ENCODE measurements at places on chromosomes 11 and 22.

GRCh38 chr11:69657456-69657910 lies 16.5 kb downstream of the CCND1 start:
- DNase-seq = no peak

DNA sequence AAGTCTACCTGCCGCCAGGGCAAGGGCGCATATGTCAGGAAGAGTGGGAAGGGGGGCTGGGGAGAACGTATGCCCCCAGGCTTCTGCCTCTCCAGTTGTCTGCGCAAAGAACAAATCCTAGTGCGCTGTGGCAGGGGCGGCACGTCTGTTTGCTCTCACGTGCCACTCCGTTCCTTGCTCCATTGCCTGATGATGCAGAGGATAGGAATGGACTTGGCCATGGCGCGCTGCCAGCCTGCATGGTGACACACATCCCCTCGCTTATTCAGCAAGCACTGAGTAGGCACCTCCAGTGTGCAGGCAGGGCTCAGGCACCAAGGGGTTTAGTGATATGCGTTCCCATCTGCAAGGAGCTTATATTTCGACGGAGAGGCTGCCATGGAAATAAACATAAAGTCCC lies 45.4 kb upstream of the SLC22A12 start:
- DNase-seq = no peak

GRCh38 chr11:44621140-44621681 lies 55.7 kb downstream of the CD82 start:
- DNase-seq = peak; percentile 67

DNA sequence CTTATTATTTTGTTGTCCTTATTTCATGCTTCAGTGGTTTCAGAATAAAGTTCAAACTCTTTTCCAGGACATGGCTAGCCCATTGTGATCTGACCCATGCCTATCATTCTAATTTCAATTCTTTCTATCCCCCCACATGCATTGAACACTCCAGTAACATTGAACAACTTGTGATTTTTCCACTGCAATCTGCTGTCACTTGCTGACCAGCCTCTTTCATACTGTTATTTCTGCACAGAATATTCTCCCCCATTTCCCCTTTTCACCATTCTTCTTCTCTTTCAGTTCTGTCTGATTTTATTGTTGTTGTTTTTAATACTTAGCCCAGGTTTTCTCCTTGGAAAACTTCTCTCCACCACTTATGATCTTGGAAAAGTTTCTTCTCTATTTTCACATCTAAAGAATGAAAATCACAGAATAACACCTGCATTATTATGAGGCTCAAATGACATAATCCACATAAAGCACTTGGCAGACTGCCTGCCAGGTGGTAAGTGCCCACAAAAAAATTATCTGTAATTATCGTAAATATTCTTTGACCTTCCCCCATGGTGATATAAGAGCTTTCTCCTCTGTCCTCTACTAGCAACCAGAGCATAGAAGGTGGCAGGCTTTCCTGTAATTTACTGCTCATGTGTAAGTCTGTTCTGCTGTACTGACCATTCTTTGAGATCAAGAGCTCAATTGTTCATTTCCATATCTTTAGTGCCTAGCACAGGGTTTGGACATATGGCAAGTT lies 51.9 kb upstream of the EED start:
- no peak for DNase-seq
